ENCODE measurements at places on chromosomes 3 and 15. TPM values are rescaled to one million over a fixed set of nuclear protein-coding genes. Genes with fewer than 3 reads are reported as not detected.
A peak's percentile ranks its signal among the peaks of the same experiment; 100 is the strongest.

SPATA12 gene
- total RNA-seq = 0.14 TPM

CELSR3 gene
- 1.1 TPM for total RNA-seq

RTP3 gene
- not detected for total RNA-seq

PRICKLE2 gene
- 7.0 TPM for total RNA-seq

GRCh38 chr3:75192146-75192616 is 471.9 kb upstream of the FRG2C start:
- DNase-seq = peak; percentile 68

GRCh38 chr15:82680200-82681102 is 29.2 kb downstream of the AP3B2 start:
- peak; percentile 74 for DNase-seq

DNA sequence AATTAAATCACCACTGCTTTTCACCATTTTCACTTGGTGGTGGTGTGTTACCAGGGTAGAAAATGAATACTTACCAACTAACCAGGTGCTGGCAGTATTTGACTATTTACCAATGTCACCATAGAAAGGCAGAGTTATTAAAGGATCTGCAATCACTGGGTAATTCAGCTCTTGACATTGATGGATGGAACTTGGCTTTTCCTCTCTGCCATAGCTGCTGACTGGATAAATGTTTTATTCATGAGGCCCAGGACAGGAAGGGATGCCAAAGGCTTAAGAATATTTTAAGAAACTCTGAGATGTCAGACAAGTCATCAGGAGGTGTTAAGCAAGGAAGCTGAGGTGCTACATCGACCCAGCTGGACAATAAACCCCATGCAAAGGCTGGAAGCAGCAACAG is 495.5 kb upstream of the CFAP20DC start:
- no peak for DNase-seq

DNA sequence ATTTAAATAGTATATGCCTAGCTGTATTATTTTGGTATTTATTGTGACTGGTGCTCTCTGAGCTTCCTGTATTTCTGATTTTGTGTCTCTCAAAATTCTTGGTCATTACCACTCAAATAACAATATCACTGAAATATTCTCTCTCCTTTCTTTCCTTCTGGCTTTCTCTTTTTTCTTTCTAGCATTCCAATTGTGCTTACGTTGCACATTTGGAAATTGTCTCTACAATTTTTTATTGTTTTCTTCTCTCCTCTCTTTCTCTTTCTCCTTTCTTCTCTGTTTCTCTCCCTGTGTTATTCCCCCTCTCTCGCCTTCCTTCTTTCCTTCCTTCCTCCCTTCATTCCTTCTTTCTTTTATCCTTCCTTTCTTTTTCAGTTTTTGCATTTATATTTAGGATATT is 89.6 kb upstream of the MCTP2 start:
- no peak for DNase-seq
